Spleen (tissue), 13 donors: ENCODE measurements at places on chromosomes 4 and X. TPM values are rescaled to one million over a fixed set of nuclear protein-coding genes. Genes with fewer than 3 reads are reported as not detected.

GRCh38 chr4:66059556-66059955, 389.3 kb upstream of the EPHA5 start:
- no peaks in the 10 kb centered on the region for H3K27me3 ChIP-seq
- H3K27ac ChIP-seq, result no peak overlapping the region
- H3K4me1 ChIP-seq, result no peaks in the 10 kb centered on the region
- no peak overlapping the region for H3K4me3 ChIP-seq

DNA sequence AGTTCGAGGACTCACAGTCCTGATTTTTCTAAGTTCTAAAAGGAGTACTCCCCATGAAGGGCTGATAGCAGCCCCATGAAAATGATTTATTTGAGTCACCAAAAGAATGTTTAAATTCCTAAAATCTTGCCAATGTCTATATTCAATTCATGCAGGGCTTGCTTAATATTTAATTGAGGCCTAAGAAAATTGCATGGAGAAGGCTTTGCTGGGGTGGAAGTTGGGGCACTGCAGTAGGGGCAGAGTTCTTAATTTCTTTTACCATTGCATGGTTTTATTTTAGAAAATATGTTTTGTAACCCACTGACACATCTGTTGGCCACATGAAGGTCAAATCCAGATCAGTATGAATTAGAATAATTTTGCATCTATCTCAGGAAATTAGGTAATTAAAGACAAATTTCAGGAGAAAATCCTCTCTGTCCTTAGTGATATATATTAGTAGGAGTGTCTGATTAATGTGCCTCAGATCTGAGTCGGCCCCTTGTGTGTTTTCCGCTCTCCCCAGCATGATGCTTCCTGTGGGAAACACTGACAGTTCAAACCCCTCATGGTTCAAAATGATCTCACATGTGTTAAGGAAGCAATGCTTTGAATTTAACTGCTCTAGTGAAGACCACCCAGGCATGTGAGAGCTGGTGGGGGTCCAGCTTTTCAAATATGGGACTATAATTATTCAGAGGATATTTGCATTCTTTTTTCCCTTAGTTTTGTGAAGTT, 54.0 kb upstream of the EGFL6 start:
- H3K4me3 ChIP-seq, result no peak overlapping the region
- DNase-seq, result no peak
- H3K36me3 ChIP-seq, result no peaks in the 10 kb centered on the region
- H3K4me1 ChIP-seq, result no peaks in the 10 kb centered on the region
- no peaks in the 10 kb centered on the region for H3K27me3 ChIP-seq
- H3K27ac ChIP-seq, result no peak overlapping the region

GRCh38 chrX:75546724-75547511, 24.1 kb upstream of the ZDHHC15 start:
- H3K4me1 ChIP-seq, result no peaks in the 10 kb centered on the region
- no peaks in the 10 kb centered on the region for H3K27me3 ChIP-seq
- no peaks in the 10 kb centered on the region for H3K36me3 ChIP-seq
- H3K4me3 ChIP-seq, result no peak overlapping the region
- DNase-seq, result no peak
- no peak overlapping the region for H3K27ac ChIP-seq

GRCh38 chrX:108304210-108304609, 134.0 kb downstream of the COL4A6 start:
- no peak for DNase-seq
- H3K36me3 ChIP-seq, result no peaks in the 10 kb centered on the region
- H3K27ac ChIP-seq, result no peak overlapping the region
- no peaks in the 10 kb centered on the region for H3K27me3 ChIP-seq
- H3K4me1 ChIP-seq, result no peaks in the 10 kb centered on the region

Gene HTRA3
- 2.5 TPM for total RNA-seq

Gene PDE6B
- 13.4 TPM for total RNA-seq

Gene GPR173
- 3.0 TPM for total RNA-seq
